ENCODE measurements at places on chromosomes 7 and 10. TPM values are rescaled to one million over a fixed set of nuclear protein-coding genes. Genes with fewer than 3 reads are reported as not detected.

The MYH16 gene
- polyA plus RNA-seq: not detected

The RASSF4 gene
- polyA plus RNA-seq: 24.1 TPM

The TMEM243 gene
- 40.9 TPM for polyA plus RNA-seq

The OR13A1 gene
- polyA plus RNA-seq: not detected

The AGR2 gene
- polyA plus RNA-seq: 56.4 TPM

The SPDYE5 gene
- polyA plus RNA-seq: 1.0 TPM

The SLC18A3 gene
- polyA plus RNA-seq: not detected

The HMX3 gene
- not detected for polyA plus RNA-seq

The SPOCK2 gene
- 168 TPM for polyA plus RNA-seq

The SLC25A40 gene
- polyA plus RNA-seq: 36.6 TPM

The PTF1A gene
- not detected for polyA plus RNA-seq

The OLAH gene
- polyA plus RNA-seq: 0.83 TPM

The MSMB gene
- not detected for polyA plus RNA-seq

The SAMD9 gene
- 7.0 TPM for polyA plus RNA-seq

The GIMAP7 gene
- polyA plus RNA-seq: 20.2 TPM

The C7orf57 gene
- 0.67 TPM for polyA plus RNA-seq

The HOXA1 gene
- polyA plus RNA-seq: 2.5 TPM

The RELN gene
- polyA plus RNA-seq: 24.3 TPM

The TMEM176B gene
- 80.2 TPM for polyA plus RNA-seq

The PRSS37 gene
- not detected for polyA plus RNA-seq

The SLC13A1 gene
- 22.5 TPM for polyA plus RNA-seq

The LRIT1 gene
- not detected for polyA plus RNA-seq

The GLUD1 gene
- polyA plus RNA-seq: 155 TPM

The RNLS gene
- polyA plus RNA-seq: 16.5 TPM

The CYP3A5 gene
- polyA plus RNA-seq: 1.0 TPM

The ACTL6B gene
- polyA plus RNA-seq: not detected

The NT5C3A gene
- polyA plus RNA-seq: 38.4 TPM

The LBX1 gene
- polyA plus RNA-seq: not detected

The PIK3CG gene
- 3.5 TPM for polyA plus RNA-seq

The AGK gene
- 41.3 TPM for polyA plus RNA-seq

The DRGX gene
- not detected for polyA plus RNA-seq

The RBP3 gene
- polyA plus RNA-seq: 0.15 TPM

The OR6B1 gene
- polyA plus RNA-seq: not detected

The CUBN gene
- polyA plus RNA-seq: 256 TPM

The ACHE gene
- 3.2 TPM for polyA plus RNA-seq

The RAB19 gene
- polyA plus RNA-seq: 2.9 TPM

The ANLN gene
- 30.8 TPM for polyA plus RNA-seq

The HSPB1 gene
- polyA plus RNA-seq: 112 TPM

Measured in right renal cortex interstitium (tissue), 3 donors.